Type B pancreatic cell (in vitro differentiated cells): ENCODE measurements at places on chromosomes 11 and 22. TPM values are rescaled to one million over a fixed set of nuclear protein-coding genes. Genes with fewer than 3 reads are reported as not detected.

DNA sequence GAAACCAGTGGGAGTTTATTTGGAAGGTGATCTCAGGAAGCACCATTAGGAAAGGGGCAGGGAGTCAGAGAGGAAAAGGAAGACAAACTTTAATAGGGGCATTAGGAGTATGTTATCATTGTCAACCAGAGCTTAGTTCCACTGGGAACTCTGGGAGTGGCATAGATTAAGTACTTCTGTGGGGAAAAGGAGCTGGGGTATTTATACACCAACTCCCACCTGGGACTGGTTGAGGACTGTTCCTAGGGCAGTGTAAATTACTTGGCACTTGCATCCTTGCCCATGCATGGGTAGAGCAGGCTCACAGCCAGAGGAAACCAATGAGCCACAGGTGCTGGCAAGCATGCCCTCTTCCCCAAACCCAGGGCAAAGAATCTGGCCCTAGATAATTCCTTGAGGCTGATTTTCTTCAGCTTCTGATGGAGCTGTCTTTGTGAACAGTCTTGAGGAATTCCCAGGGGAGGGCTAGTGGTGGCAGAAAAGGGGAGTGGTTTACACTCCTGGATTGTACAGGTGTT is 541.2 kb downstream of the MIAT start:
- H3K27me3 ChIP-seq, result peaks cover 8% of the 10 kb centered on the region
- H3K36me3 ChIP-seq, result peaks cover 4% of the 10 kb centered on the region
- H3K27ac ChIP-seq, result peak overlapping the region; percentile 17
- H3K4me3 ChIP-seq, result no peak overlapping the region
- no peak for DNase-seq

DNA sequence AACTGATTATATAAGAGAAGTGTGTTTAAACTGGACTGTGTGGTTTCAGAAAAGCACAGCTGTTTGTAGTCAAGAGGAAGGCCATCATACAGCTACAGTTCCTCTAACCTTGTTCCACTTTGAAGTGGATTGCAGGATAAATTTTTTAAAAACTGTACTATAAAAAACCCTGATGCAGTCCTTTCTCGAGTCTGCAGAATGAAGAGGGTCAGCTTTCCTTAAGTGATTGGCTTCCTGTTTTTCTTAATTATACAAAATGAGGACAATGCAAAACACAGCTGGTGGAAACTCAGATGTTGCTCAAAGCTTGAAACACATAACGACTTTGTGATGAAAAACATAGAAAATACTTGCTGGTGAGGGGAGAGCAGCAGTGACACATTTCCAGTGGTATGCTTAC is 1060.5 kb downstream of the DLG2 start:
- no peak for DNase-seq
- H3K27me3 ChIP-seq, result peaks cover 2% of the 10 kb centered on the region
- peaks cover 5% of the 10 kb centered on the region for H3K4me1 ChIP-seq
- H3K4me3 ChIP-seq, result no peak overlapping the region

DNA sequence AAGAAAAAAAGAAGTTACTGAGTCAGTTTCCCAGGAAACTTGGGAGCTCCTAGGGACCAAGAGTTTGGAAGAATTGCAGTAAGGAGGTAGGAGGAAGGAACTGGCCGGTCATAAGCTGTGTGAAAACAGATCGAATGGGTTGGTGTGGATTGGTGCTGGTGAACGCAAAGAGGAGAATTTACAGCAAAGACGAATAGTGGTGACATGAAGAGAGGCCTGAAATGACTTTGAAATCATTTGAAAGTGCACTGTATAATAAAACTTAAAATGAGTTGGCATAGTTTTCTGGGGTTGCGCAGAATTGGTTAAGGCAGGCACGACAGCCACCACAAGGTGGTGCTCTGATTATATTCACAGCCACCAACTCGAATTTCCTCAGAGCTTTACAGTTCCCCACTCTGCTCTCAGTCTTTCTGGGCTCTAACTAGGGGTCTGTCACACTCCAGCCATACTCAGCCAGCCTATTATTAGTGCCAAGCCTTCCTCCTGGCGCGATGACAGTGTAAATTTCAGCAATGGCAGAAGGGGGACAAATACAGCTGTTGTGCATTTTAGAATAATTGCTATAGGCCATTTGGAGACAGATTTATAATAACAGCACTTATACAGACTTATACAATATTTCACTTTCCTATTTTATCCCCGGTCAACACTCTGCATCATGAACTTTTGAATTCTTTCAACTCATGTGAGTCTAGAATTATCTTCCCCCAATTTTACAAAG is 8.3 kb upstream of the HTR3B start:
- H3K27me3 ChIP-seq, result peaks cover 7% of the 10 kb centered on the region
- H3K36me3 ChIP-seq, result no peaks in the 10 kb centered on the region
- no peak for DNase-seq

The FDX1 gene
- 14.6 and 24.9 TPM in 2 replicates for total RNA-seq

The CARD18 gene
- not detected in 2 replicates for total RNA-seq
